ENCODE measurements at places on chromosomes 1 and 21.

DNA sequence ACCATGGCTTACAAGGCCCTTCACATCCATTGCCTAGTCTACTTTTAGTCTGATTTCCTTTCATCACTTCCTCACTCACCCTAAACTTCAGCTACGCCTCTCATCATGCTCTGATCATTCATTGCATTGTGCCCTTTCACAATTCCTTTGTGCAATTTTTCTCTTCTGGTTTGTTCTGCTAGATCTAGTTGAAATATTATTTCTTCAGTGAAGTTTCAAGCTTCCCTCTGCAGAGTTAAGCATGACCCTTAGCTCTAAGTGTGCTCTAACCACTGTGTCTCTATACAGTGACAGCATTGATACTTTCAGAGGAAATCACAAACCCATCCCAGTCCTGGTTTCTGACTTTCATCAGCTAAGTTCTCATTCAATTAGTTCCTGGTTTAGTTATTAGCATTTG, 166.1 kb downstream of the PLA2G4A start:
- no peak for DNase-seq

DNA sequence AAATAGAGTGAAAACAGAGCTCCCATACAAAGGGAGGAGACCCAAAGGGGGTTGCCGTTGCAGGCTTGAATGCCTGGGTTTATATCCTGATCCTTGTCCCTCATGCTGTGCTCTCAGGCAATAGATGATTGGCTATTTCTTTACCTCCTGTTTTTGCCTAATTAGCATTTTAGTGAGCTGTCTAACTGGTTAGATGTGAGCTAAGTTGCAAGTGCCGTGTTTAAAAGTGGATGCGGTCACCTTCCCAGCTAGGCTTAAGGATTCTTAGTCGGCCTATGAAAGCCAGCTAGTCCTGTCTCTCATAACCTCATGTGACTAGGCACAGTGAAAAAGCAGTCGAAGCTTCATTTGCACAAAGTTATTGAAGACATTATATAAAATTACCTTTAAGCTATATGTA, 356.7 kb upstream of the TMPRSS15 start:
- DNase-seq = no peak

GRCh38 chr1:105005594-105006195, 1256.0 kb downstream of the AMY1C start:
- no peak for DNase-seq

GRCh38 chr1:51946300-51946699, 44.2 kb downstream of the RAB3B start:
- DNase-seq = no peak

GRCh38 chr1:1619917-1620361, 4.6 kb downstream of the MIB2 start:
- no peak for DNase-seq
